Kasumi-1 (cell line): ENCODE measurements at places on chromosomes 5 and 9.
A peak's percentile ranks its signal among the peaks of the same experiment; 100 is the strongest.

DNA sequence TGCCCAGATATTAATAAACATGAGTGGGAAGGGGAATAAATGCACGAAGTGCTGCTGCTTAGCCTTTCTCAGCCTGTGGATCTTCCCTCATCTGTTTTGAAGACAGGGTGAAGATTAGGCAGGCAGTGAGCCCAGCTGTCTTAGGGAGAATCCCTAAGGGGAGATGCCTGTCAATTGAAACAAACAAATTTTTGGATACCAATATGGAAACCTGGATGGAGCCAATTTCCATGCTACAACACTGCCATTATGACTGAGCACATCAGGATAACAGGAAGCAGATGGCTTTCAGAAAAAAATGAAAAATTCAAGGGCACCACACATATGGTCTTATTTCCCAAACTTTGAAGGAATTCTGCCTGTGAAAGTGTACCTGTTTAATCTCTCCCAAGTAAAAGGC lies 80.3 kb downstream of the HMHB1 start:
- no peak for DNase-seq

DNA sequence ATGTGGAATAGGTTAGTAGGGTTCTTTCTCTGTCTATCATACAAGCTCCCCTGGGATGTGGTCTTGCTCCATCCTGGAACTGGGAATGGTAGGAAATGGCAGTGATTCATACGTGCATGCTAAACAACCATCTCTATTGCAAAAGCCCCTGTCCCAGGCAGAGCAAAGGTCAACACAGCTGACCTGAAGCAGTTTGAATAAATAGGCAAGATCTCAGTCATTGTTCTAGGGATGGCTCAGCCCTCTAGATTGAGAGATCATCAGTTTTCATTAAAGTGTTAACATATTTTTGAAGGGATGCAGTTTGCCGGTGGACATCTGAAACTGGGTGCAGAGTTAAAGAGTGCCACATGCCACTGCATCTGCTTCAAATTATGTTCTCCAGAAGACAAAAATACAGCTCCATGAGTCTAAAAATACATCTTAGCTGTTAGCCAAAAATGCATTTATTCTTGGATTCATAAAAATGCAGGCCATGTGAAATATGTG lies 224.1 kb downstream of the ESM1 start:
- DNase-seq: no peak

GRCh38 chr9:38642951-38643814 lies 22.8 kb upstream of the ANKRD18A start:
- DNase-seq: no peak

DNA sequence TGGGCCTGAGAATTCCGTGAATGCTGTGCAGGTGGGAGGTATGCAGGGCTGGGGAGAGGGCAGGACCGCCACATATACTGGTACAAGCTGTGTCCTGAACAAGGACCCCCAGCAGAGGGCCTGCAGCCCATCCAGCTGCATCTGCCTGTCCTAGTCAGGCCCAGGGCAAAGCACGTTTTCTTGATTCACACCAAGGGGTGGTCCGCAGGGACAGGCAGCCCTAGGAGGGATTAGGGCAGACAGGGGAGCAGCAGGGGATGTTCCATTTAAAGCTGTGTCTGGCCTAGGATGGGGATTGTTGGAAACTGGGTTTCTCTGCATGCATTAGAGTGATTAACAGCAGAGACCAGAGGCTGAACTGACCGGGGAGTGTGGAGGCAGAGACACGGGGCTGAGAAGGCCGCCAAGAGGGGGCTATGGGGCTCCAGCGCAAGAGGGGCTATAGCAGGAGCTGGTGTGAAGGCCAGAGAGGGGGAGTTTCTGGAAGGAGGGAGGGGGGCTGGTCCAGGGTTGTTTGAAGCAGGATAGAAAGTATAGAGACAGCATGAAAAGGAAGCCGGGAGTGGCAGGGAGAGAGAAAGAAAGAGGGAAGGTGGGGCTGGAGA lies 2.7 kb downstream of the GRM6 start:
- DNase-seq: no peak

DNA sequence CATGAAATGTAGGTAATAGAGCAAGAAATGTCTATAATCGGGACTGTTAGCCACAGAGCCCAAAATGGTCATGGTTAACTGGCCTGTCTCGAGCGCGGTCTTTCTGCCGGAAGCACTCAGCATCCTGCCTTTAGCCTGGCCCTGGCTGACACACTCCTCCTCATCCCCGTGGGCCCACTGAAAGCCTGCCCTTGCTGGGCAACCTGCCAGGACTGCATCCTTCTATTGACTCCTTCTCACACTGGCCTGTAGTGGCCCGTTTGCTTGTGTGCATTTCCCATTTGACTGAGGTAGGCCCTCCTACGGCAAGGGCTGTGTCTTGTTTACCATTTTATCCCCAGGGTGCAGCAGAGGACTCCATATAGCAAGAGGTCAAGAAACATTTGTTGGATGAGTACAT lies 215.7 kb downstream of the ATPSCKMT start:
- no peak for DNase-seq

DNA sequence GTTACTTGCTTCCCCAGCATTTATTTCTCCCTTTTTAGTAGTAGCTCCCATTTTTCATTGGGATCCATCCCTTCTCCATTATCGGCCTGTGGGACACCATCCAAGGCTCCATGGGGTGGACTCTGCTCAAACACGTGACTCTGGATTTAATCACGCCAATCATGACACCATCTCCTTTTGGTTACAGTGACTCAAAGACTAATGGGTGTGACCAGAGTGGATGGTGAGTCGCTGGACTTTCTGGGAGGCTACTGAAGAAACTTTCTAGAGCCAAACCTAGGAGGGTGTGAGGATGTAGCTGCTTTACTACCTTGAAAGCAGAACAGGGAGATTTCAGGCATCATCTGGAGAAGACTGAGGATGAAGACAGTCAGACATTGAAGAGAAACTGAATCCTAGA lies 93.1 kb downstream of the PJA2 start:
- no peak for DNase-seq

GRCh38 chr5:66840511-66841013 lies 244.4 kb downstream of the MAST4 start:
- DNase-seq: peak; percentile 44
